ENCODE measurements at places on chromosomes 1 and 21. TPM values are rescaled to one million over a fixed set of nuclear protein-coding genes. Genes with fewer than 3 reads are reported as not detected.

The NUDT4B gene
- total RNA-seq, result 16.9 TPM

The TFF2 gene
- not detected for total RNA-seq

The PHGDH gene
- total RNA-seq, result 86.3 TPM

The ARHGEF19 gene
- total RNA-seq, result 28.1 TPM

The SPRR2B gene
- not detected for total RNA-seq

The S100A1 gene
- total RNA-seq, result not detected

The PADI6 gene
- total RNA-seq, result not detected

The IRF6 gene
- 195 TPM for total RNA-seq

The BSND gene
- not detected for total RNA-seq

The C1orf105 gene
- not detected for total RNA-seq

The CRP gene
- total RNA-seq, result not detected

The CELA3B gene
- total RNA-seq, result not detected

The GPR25 gene
- not detected for total RNA-seq

The ASTN1 gene
- total RNA-seq, result not detected

The OR2L2 gene
- total RNA-seq, result not detected

The ITLN2 gene
- not detected for total RNA-seq

The ELAPOR1 gene
- total RNA-seq, result 0.23 TPM

The DNALI1 gene
- total RNA-seq, result 3.3 TPM

The ATP1A4 gene
- not detected for total RNA-seq

All from airway epithelial cell (primary cell).